ENCODE measurements at places on chromosomes 6 and 20.
A peak's percentile ranks its signal among the peaks of the same experiment; 100 is the strongest.

- no peak for DNase-seq
Observed at GRCh38 chr20:16710781-16711180, 19.0 kb upstream of the SNRPB2 start.

GRCh38 chr20:23159947-23160318 lies 73.8 kb upstream of the CD93 start:
- DNase-seq, result no peak

DNA sequence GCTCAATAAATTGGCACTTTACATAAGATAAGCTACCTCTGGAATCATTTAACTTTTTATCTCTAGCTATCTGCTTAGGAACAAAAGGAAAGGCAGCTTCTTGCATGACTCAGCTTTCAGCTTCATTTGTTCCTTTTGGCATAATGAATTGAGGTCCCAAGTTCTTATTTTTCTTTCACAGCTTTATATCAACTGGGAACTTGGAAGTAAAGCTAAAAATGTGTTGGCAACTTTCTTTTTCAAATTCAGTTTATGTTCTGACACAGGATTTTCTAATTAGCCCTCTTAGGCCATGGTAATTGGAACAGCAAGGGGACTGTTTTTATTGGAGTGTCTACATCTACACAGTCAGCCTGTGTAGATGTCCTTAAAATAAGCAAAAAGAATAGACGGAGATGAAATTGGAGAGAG lies 55.2 kb upstream of the MRAP2 start:
- DNase-seq, result no peak

GRCh38 chr6:145756170-145756662 lies 20.9 kb upstream of the EPM2A start:
- peak; percentile 29 for DNase-seq

DNA sequence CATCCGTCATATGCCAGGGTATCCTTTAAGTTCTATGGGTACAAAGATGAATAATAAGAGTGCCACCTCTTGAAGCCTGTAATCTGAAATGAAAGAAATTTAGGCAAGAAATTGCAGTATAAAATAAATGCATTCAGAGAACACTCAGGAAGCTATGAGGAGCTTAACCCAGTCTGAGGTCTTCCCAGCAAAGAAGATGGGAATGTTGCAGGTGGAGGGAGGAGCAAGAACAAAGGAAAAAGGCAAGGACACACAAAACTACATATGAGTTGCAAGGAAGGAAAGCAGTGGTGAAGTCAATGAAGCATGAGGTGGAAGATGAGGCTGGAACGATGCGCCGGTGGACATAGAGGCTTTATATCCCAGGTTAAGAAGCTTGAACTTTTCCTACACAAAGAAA lies 67.0 kb upstream of the DST start:
- no peak for DNase-seq

- no peak for DNase-seq
Observed at GRCh38 chr20:1273366-1273765, 7.3 kb downstream of the SNPH start.

GRCh38 chr6:139416146-139416545 lies 41.7 kb upstream of the CITED2 start:
- no peak for DNase-seq

GRCh38 chr6:71400852-71401251 lies 112.2 kb downstream of the OGFRL1 start:
- no peak for DNase-seq

- DNase-seq, result no peak
Observed at GRCh38 chr20:62181808-62182207, 1.0 kb upstream of the MTG2 start.

- DNase-seq, result no peak
Observed at GRCh38 chr6:44268095-44268628, 2.1 kb upstream of the TMEM151B start.

- no peak for DNase-seq
Observed at GRCh38 chr6:42366999-42367352, 84.8 kb downstream of the TRERF1 start.

GRCh38 chr6:148021165-148021564 lies 321.5 kb upstream of the SASH1 start:
- no peak for DNase-seq

DNA sequence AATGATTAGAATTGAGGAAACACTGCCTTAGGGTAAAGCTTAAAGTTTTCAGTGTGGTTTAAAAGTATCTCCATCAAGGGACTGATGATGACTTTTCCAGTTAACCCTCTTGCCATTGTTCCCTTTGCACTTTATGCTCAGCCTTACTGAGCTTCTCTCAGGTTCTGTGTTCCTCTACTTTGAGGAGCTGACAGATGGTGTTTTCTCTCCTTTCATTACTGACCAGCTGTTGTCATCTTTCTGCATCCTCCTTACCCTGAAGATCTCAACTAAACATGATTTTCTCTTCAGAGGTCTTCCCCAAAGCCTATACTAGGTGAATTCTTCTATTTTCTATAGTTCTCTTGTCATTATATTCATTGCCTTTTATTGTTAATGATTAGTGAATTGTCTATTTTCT lies 475.6 kb upstream of the SYNCRIP start:
- DNase-seq, result no peak

GRCh38 chr6:148709577-148709976 lies 37.3 kb upstream of the UST start:
- DNase-seq, result no peak

DNA sequence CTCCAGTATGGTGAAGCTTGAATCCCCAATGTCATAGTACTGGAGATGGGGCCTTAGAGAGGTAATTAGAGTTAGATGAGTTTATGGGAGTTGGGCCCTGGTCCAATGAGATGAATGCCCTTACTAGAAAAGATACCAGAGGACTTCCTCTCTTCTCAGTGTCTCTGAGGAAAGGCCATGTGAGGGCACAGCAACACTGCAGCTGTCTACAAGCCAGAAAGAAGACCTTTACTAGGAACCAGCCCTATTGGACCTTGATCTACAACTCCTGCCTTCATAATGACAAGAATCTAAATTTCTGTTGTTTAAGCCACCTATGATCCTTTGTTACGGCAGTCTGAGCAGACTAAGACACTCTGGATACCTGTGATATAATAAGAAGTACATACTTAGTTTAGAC lies 31.4 kb upstream of the AKAP7 start:
- DNase-seq, result no peak

DNA sequence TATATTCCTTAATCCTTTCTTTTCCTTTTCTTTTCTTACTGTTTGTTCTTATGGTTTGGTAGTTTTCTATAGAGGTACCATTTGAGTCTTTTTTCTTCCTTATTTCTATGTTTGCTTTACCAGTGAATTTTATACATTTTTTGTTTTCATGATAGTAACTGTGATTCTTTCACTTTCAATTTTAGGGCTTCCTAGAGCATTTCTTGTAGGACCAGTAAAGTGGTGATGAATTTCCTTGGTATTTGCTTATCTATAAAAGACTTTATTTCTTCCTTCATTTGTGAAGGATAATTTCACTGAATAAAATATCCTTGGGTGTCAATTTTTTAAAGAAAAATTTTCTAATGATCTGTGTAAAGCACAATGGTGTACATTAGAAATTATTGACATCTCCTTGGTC lies 637.4 kb downstream of the CD109 start:
- DNase-seq, result no peak

GRCh38 chr6:147384737-147385710 lies 123.5 kb upstream of the SAMD5 start:
- no peak for DNase-seq

- DNase-seq, result no peak
Observed at GRCh38 chr6:154592199-154592860, 81.8 kb upstream of the CNKSR3 start.

- no peak for DNase-seq
Observed at GRCh38 chr6:3335169-3335568, 76.4 kb downstream of the PSMG4 start.

DNA sequence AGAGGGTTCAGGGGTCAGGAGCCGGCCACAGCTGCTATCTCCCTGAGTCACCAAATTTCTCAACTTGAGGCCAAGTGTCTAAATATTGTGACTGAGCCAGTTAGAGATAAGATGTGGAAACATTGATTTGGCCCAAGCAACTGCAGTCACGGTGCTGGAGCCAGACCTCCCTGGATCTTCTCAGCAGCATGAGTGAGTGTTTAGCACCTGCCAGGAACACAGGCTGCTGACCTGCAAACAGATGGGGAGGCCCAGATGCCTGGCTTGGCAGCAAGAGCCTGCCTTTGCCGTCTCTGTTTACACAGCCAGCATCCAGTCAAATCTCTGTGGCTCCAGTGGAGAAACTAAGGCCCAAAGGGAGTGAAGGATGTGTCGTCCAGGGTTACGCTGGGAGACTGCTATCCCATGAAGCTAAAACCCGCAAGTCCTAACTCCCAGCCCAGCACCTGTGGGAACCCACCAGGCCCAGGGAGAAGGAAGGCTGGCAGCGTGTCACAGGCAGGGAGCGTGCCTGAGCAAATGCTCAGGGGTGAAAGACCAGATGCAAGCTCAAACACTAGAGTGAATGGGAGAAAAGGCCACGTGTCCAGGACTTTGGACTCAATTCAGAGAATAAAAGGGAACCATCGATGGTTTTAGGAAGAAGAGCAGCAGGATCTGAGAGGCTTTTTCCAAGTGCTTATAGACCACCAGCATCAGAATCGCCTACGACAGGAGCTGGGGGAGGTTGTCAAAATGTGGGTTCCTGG lies 15.9 kb upstream of the PTGIS start:
- peak; percentile 74 for DNase-seq

GRCh38 chr6:20564269-20564668 lies 30.0 kb downstream of the CDKAL1 start:
- DNase-seq, result no peak

- DNase-seq, result no peak
Observed at GRCh38 chr6:34067814-34068213, 78.1 kb downstream of the GRM4 start.

DNA sequence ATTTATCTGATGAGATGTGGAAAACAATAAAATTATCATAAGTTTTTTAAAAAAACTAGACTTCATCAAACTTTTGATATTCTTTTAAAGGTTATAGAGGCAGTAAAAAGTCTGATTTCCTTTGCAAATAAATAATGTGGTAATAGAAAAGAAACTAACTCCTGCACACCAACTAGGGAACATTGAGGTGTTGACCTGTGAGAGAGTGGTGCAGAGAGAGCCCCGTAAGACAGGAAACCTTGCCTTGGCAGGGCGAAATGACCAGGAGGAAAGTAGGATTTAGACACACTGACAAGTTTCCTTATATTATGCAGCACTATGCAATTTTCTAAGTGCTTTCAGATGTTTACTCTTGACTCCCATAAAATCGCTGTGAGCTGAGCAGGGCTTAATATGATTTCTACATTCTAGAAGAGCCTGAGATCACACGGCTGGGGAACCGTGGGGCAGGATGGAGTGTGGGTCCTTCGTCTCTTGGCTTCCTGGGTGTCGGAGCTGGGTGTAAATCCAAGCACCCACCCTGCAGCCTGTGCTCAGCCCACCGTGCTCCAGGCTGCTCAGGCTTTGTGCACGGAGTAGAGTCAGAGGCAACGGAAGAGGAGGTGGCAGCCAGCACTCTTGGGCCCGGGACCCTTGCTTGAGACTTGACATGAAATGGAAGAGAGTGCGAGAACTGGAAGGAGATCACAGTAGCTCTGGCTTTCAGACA lies 61.3 kb upstream of the FOXQ1 start:
- no peak for DNase-seq

DNA sequence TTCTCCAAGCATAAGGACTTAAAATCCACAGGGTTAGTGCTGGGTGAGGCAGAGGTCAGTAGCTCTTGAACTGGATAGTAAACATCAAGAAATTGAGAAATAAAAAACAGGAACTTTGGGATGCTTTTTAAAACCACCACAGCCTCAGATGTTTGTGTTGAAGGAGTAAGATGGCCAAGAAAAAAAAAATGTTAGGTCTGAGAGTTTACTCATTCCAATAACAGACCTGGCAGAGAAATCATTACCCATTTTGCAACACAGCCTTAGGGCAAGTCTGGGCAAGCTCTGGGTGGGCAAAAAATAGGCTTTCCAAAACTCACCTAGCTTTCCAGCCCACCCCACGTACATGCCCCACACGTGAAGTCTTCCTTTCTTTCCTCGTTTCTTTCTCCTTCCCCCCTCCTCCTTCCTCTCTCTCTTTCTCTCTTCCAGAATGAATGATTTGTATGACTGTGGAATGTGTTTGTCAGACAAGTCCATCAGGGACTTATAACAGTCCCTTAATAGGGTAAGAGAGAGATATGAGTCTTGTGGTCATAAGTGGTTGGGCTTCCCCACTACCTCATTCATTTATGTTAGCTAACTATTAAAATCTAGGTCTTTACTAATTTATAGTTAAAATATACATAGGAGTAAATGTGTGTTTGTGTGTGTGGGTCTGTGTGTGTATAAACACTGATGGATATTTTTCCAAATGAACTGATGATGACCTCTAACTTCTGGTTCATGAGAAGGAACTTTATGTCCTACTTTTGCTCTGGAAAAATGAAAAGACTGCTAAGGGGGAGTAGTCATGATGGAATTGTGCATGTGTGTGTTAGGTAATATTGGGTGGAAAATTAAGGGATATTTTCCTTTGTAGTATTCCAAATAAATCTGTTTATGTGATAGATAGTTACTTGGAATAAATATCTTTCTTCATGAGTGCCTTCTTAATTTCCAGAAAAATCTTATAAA lies 18.0 kb upstream of the DSE start:
- no peak for DNase-seq

GRCh38 chr6:98924647-98925046 lies 23.1 kb downstream of the FBXL4 start:
- DNase-seq, result no peak

GRCh38 chr6:131636880-131637792 lies at the start of gene ENPP3:
TSS of gene ENPP3 (plus strand) at chr6:131637302. CDS start at chr6:131637385, 83 bp downstream.
- DNase-seq, result no peak

- no peak for DNase-seq
Observed at GRCh38 chr6:69704916-69705315, 91.9 kb downstream of the LMBRD1 start.

DNA sequence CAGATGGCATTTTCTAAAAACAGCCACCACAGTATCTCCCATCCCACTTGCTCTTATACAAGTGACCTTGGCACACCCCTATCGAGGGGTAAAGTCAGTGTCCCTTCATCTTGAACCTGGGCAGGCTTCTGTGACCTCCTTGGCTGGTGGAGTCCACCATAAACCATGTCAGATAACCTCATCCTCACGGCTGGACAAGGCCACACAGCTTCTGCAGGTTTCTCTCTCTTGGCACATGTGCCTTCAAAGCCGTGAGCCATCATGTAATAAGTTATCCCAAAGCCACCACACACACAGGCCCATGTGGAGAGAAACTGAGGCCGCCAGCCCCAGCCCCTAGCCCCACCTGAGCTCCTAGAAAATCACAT lies 105.4 kb downstream of the SNX5 start:
- no peak for DNase-seq
